ENCODE measurements at places on chromosomes 4 and X.

DNA sequence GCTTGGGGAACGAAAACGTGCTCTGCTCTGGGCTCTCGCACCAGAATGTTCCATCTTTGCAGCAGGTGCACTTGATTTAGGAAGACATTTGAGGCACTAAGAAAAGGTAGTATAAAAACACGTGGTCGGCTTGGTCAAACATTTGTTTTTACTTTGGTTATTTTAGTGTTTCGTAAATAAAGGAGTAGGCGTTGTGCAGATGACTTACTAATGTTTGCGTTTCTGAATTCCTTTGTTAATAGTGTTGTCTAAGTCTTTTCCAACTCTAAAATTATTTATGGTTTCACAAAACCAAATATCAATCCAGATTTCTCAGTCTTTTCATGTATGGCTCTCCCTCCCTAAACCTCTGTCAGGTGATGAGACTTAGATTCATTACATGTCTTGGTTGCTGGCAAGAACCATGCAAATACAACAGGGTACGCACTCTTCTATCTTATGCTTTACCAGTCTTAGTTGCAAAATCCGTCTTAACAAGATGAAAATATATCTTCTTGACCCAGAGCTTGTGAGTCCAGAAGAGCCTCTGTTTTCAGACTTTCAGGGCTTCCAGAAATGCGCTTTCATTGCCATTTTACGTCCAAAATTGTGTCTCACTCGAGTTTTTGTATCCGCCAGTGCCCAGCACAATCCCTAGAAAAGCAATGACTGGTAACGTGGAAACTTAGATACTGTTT, 686 bp downstream of the MTHFD2L start:
- no peak for DNase-seq

GRCh38 chr4:153181700-153182099, 22.5 kb upstream of the TRIM2 start:
- DNase-seq, result no peak

- DNase-seq, result no peak
Observed at GRCh38 chr4:152236519-152237056, 299.3 kb downstream of the FBXW7 start.

- DNase-seq, result no peak
Observed at GRCh38 chr4:38894322-38894982, 26.8 kb downstream of the FAM114A1 start.

- no peak for DNase-seq
Observed at GRCh38 chrX:74656079-74656745, 41.8 kb upstream of the RLIM start.

GRCh38 chr4:10704430-10704810, 19.9 kb upstream of the CLNK start:
- DNase-seq, result no peak

GRCh38 chr4:168585168-168586091, 88.6 kb downstream of the PALLD start:
- DNase-seq, result no peak

DNA sequence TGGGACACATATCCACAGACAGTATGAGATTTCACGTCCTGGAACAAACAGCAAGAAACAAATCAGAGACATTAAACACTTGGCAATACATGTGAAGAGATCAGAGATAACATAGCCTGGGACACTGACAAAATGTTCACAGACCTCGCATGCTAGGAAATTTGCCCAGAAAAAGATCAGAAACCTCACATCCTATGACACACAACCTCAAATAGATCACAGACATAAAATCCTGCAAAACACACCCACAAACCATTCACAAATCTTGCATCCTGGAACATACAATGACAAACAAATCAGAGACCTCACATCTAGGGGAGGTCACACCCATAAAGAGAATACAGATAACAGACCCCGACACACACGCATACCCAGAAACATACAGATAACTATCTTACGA, 18.0 kb downstream of the SUV39H1 start:
- DNase-seq, result no peak

DNA sequence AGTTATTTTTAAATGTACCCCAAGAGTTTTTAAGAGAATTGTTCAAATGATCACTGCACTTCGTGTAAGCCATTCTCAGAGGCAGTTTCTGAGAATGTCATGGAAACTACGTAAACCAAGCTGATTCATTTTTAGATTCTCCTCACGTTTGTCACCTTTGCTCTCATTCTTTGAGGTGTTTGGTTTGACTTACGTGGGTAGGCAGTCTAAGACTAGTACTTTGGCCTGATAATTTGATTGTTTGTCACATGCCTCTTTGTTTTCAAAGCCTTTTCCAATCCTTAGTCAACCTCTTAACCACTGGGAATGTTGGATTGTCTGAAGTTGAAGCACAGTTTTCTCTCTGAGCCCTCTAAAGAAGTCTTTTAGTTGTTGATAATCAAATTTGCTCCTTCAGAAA, 10.5 kb downstream of the SEPTIN11 start:
- DNase-seq, result no peak

DNA sequence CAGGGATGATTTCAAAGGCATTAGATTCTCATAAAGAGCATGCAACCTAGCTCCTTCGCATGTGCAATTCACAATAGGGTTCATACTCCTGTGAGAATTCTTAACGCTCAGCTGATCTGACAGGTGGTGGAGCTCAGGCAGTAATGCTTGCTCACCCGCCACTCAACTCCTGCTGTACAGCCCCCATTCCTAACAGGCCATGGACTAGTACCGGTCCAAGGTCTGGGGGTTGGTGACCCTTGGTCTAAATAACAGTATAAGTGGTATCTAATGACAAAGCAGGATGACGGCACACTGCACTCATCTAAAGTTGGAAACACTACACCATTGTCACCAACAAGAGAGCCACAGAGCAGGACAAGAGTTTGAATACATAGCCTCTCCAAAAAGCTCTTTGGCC, 28.5 kb downstream of the ADGRA3 start:
- DNase-seq, result no peak

DNA sequence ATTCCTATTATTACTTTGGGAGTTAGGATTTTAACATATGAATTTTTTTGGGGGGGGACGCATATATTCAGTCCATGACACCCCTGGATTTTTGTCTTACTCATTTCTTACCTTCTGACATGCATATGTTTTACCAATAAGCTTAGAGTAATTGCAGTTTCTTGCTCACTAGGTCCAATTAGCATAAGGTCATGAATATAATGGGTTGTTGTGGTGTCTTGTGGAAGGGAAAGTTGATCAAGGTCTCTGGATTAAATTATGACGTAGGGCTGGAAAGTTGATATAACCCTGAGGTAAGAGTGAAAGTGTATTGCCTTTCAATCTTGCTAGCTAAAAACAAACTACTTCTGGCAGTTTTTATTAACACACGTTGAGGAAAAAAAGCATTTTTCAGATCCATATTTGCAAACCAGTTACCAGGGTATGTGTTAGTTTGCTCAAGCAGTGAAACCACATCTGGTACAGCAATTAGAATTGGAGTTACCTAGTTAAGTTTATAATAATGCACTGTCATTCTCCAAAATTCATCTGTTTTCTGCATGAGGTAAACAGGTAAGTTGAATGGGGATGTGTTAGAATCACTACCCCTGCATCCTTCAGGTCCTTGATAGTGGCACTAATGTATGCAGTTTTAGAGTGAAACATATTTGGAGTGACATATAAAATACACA, 32.0 kb downstream of the STIM2 start:
- DNase-seq, result no peak

GRCh38 chr4:76984788-76985211, 35.2 kb downstream of the SEPTIN11 start:
- DNase-seq, result no peak

GRCh38 chrX:151537572-151537971, 25.9 kb upstream of the PASD1 start:
- no peak for DNase-seq

DNA sequence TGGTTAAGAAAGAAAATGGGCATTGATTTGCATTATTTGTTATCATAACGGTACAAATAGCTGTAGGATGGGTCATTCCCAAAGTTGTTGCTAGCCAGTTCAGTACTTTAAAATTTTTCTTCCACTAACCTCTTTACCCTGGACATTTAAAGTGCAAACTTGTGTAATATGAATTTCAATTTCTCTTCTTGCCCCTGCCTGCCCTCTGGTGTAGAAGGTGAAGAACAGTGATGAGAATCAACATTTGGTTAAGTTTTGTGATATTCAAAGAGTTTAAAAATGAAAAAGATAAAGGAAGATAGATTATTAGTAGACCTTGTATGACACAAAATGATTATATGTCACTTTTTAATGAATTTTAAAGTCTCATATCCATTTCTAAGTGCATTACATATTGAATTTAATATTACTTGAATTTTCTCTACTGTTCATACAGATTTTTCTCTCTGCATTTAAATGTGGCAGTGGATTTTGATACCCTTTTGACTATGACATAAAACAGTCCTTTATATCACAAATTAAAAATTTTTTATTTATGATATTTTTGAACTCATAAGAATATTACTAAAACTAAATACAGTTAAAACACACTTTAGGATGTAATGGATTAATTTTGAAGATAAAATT, 337.7 kb downstream of the BMPR1B start:
- no peak for DNase-seq
